Cardiac septum (tissue), 1 donor: ENCODE measurements at places on chromosomes 3 and 15.

DNA sequence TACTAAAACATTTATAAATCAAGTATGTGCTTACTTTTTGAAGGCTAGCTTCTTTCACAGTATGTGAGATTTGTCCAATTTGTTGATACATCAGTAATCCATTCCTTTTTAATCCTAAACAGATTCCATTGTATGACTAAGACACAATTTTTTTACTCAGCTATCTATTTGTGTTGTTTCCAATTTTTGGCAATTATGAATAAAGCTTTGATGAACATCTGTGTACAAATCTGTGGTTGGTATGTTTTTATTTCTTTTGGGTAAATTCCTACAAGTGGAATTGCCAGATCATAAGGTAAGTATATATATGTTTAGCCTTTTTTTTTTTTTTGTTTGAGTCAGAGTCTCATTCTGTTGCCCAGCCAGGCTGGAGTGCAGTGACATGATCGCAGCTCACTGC lies 56.2 kb upstream of the VEPH1 start:
- no peak for DNase-seq

DNA sequence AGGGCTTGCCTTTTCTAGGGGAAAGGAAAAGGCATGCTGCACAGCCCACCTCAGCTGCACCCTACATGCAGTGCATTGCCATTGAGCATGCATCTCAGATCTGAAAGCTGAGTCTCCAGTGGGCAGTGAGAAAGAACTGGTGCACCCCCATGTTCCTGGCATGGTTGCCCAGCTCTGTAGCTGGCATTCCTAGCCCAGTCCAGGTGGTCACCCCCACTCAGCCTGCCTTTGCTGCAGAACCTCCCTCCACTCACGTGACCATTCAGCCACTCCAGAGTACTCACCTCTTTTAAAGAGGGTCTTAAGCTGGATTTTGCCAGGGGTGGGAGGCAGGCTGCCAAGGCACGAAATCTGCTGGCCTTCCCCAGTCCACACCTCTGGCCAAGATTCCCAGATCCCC lies 208.6 kb upstream of the TOPAZ1 start:
- no peak for DNase-seq

GRCh38 chr15:26968806-26969205 lies 2.2 kb upstream of the GABRG3 start:
- no peak for DNase-seq

GRCh38 chr3:150874666-150875219 lies 30.5 kb downstream of the MINDY4B start:
- no peak for DNase-seq
